ENCODE measurements at places on chromosomes 3 and 15.

- DNase-seq = no peak
Observed at GRCh38 chr15:43932907-43933306, 106.1 kb downstream of the WDR76 start.

DNA sequence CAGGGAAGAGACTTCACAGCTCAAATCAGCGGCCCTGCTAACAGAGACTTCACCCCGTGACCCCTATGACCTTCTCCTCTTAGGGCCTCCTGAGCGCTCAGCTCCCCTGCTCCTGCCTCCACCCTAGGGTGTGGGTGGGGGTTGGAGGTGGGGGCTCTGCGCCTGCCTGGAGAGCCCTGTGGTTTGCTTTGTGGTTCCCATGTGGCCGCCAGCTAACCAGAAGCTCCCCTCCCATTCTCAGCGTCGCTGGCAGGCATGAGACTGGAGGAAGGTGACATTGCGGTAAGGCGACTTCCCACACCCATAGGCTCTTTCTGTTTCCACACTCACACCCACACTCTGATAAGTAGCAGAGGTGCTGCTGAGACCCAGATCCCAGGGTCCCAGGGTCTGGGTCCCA is 27.6 kb downstream of the XYLB start:
- no peak for DNase-seq

- DNase-seq = no peak
Observed at GRCh38 chr15:80606511-80607071, 88.5 kb upstream of the ABHD17C start.

DNA sequence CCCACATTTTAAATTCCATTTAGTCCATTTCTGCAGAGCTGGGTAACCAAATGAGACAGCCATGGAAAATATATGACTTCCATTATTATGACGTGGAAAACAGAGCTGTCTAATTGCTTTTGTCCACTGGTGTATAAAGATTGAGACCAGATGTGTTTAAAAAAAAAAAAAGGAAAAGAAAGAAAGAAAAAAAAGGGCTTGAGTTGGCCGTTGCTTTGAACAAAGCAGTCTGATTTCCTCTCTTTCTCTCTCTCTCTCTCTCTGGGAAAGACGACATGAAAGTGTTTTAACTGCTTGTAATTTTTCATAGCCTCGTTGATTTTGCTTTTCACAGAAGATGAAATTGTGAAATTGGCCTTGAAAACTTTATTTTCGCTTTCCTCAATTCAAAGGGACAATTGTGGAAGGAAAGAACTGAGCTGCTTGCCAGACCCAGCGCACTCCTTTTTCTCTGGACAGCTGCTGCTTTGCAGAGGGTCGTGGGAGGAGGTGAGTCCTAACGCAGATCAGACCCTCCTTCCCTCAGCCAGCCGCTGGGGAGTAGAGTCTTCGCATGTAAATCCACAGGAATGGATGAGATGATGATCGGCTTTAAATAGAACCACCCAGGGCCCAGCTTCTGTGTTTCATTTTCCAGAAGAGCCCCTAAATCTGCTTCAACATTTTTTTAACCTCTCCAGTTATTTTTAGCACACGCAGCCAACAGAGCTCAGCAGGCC is 42.8 kb upstream of the UBE2E1 start:
- no peak for DNase-seq

GRCh38 chr3:171981271-171981605 is 58.1 kb upstream of the FNDC3B start:
- no peak for DNase-seq

GRCh38 chr15:67109141-67110034 is 44.0 kb downstream of the SMAD3 start:
- DNase-seq = no peak

DNA sequence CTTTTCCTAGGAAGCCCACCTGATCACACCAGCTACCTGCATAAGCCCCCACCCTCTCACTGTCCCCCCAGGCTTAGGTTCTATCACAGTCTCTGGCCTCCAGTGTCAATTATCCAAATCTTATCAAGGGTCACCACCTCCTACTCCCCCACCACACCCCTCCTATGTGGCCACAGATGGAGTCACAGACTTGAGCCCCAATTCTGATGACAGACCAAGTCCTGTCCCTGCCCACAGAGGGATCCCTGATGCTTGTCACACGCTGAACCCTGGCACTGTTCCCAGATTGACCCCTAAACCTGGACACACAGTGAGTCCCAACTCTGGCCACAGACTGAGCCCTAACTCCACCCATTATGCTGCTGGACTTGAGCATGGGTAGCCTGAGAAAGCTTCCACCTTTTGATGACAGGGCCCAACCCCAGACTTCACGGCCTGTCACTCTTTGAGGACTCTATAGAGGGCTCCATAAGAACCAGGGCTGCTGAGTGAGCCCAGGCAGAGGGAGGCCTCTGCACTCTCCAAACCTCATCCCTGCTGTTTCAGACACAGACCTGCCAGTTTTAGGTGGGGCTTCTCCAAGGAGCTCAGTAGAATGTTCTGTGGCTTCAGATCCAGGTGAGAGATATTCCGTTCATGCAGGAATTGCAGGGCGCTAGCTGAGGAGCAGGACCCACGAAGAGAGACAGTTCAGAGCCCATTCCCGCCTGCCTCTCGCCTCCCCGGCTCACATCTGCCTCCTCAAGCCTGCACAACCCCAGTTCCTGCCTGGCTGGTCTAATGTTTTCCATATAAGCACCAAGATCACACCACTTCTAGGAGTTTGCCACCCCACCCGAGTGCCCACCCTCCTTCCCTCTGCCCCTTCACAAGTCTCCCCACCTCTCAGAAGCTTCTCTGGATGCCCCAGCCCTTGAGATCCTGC is 1.8 kb downstream of the ULK3 start:
- DNase-seq = no peak

- no peak for DNase-seq
Observed at GRCh38 chr15:77810130-77810571, 177.4 kb upstream of the LINGO1 start.

GRCh38 chr3:16374047-16374934 is 109.3 kb downstream of the OXNAD1 start:
- no peak for DNase-seq

DNA sequence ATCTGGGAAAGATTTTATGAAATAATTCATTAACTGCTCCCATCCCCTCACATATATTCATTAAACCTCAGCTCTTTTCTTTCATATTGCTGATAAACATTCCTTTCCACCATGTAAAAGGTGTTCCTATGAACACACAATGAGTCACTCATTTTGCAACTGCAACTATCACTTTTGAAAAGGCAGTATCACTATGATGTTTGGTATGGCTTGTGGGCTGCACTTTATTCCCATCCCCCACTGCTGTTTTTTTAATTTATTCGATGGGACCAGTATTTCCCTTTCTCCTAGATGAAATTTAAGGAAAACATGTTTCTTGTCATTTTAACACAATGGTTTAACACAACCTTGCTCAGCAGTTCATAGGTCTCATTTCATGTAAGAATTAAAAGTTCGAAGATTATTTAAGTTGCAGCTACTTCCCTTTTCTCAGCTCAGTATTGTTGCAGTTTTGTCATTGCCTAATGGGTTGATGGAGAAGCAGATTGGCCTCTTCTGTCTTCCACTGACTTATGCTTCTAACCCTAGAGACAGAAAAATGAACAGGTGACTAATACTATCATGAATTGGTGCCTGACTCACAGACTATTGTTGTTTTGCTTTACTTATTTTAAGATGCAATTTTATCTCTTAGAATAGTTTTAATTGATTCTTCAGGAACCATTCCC is 280.3 kb downstream of the ZPLD1 start:
- DNase-seq = no peak

DNA sequence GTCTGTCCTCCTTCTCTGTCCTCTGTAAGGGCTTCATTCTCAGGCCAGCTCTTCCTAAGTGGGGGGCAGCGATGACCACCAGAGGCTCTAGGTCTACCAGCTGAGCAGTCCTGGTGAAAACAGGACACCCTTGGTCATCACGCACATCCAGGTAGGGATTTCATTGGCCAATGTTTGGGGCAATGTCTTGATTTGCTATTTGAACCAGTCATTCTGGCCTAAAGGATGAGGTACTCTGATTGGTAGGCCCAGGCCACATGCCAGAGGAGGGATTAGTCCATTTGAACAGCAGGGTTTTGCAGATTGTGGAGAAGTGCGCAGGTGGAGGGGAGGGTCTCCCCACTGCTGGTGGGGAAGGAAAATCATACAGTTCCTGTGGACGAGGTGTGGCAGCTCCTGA is 57.3 kb downstream of the PLXNA1 start:
- DNase-seq = no peak

GRCh38 chr3:56297281-56297840 is 170.9 kb downstream of the ERC2 start:
- no peak for DNase-seq

DNA sequence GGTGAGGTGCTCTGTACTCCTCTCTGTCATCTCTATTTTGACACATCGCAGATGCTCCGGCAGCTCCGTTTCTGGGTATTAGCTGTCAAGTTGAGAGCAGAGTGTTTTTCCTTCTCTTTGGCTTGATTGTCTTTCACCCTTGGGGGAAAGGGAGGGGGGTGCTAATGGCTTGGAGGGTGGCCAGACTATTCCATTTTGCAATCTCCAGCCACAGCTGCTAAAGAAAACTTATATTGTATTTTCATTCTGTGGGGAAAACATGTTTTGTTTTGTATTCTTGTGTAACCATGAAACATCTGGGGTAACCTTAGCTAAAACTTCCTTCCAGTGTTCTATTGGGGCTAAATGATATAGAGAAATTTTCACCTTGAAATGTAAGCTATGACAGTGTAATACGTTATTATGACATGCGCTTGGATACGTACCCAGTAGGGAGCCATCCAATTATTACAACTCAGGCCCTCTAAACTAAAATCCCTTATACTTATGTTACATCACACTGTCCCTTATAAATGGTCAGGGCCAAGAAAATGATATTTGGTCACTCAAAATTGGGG is 14.0 kb upstream of the LARP6 start:
- no peak for DNase-seq

DNA sequence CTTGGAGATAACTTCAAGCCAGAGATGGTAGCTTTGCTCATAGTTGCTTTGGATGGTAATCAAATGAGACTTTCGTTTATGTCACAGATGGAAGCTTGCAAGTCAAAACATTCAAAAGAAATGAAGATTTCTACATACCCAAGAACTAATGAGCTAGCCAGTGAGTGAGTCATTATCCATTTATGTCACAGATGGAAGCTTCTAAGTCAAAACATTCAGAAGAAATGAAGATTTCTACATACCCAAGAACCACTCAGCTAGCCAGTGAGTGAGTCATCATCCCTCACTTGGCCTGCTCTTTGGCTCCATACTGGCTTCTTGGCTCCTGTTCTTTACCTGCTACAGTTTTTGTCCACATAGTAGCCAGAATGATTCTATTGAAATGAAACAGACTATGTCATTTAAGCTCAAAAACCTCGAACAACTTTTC is 559.8 kb upstream of the CBLB start:
- DNase-seq = no peak

DNA sequence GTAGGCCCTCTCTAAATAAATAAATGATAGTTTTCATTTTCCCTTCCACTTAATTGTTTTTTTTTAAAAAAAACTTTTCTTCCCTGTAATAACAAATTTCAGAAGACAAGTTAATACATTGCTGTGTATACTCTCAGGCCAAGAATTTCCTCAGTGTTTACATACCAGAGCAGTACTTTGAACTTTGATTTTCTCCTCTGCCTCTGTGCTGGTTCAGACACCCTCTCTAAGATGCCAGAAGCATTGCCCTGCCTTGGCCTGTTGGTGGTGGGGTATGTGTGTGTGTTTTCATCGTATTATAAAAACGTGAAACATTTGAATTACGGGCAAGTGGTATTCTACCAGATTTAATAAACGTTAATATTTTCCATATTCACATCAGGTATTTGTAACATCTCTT is 70.1 kb downstream of the SMAD3 start:
- no peak for DNase-seq

- DNase-seq = no peak
Observed at GRCh38 chr15:42279234-42279723, 6.0 kb upstream of the TMEM87A start.

DNA sequence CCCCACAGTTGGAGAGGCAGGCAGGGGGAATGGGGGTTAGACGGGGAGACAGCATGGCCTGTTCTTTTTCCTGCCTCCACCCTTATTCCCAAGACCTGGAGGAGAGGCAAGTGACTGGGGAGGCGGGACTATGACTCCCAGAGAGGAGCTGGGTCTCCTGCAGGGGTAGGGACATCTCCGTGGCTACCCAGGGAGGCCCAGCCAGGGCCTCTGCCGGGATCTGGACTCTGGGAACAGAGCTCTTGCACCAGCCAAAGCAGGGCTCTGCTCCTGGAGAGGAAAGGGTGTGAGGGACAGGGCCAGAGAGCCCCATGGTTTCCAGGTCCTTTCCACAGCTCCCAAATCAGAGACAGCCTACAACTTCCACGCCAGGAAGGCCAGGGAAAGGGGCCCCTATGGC is 22.8 kb downstream of the CFAP100 start:
- no peak for DNase-seq

DNA sequence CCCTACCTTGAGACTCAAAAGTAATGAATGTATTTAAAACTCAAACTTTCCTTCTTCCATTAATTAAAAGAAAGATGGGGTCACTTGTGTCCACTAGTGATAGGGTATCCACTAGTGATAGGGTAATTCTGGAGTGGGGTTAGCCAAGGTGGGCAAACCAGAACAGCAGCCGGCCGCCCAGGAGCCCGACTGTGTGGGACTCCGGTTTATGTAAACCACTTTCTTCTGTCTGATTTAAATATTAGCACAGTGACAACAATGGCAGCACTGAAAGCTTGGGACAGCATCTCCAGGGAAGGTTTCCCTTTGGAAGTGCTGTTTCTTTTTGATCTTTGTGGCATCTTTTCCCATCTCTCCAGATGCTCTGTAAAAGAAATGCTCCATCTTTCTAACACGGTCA is 722 bp downstream of the MYZAP start:
- no peak for DNase-seq

- no peak for DNase-seq
Observed at GRCh38 chr15:90735923-90736322, 18.8 kb downstream of the BLM start.

DNA sequence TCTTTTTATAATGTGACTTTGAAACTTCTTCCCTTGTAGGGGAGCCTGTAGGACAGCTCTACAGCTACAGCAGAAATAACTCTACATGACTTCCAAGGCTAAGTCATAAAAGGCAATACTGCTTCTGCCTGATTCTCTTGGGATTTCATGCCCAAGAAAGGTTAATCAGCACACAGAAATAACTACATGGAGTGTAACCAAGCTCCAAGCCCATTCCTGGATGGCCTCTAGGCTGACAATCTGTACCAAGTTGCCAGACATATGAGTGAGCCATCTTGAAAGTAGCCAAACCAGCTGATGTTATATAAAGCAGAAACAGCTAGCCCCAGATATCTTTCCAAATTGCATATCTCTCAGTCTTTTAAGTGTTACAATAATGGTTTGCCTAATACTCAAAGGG is 75.8 kb upstream of the OSTN start:
- no peak for DNase-seq

DNA sequence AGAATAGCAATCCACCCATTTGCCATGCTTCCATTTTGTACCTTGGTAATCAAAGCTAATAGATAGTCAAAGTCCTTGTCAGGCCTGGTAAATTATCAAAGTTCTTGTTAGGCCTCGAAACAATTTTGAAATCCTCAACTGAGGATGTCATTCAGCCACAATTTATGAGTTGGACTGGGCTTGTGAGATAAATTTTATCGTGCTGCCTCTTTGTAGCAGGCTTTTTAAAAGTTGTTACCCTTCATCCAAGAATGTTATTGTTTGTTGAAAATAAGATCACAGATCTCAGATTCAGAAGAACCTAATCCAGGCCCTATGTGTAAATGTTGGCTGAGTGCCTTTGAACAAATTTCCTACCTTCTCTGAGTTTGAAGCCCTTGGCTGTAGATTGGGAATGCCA is 143.3 kb upstream of the PROK2 start:
- DNase-seq = no peak

Data from NCI-H510A (cell line).